Gastrocnemius medialis (tissue), 4 donors: ENCODE measurements at places on chromosomes 13 and 19.

- DNase-seq, result no peak
Measured at GRCh38 chr19:14614099-14614412, 31.2 kb downstream of the CLEC17A start.

DNA sequence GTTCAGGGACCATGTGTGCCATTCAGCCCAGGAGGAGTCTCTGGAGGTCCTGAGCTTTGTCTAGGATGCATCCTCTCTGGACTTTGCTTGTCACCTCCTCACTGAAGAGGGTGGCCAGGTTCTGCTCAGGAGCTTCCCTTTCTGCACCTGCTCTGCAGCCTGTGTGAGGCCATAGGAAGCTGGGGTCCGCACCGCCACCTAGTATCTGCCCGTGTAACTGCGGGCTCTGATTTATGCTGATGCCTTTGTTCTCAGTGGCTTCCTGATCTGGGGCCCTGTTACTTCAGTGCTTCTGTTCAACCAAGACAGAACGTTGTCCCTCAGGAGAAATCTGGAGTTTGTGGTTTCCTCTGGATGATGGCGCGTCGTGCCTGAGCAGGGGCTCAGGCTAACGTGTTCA is 15.5 kb downstream of the ZNF610 start:
- no peak for DNase-seq

DNA sequence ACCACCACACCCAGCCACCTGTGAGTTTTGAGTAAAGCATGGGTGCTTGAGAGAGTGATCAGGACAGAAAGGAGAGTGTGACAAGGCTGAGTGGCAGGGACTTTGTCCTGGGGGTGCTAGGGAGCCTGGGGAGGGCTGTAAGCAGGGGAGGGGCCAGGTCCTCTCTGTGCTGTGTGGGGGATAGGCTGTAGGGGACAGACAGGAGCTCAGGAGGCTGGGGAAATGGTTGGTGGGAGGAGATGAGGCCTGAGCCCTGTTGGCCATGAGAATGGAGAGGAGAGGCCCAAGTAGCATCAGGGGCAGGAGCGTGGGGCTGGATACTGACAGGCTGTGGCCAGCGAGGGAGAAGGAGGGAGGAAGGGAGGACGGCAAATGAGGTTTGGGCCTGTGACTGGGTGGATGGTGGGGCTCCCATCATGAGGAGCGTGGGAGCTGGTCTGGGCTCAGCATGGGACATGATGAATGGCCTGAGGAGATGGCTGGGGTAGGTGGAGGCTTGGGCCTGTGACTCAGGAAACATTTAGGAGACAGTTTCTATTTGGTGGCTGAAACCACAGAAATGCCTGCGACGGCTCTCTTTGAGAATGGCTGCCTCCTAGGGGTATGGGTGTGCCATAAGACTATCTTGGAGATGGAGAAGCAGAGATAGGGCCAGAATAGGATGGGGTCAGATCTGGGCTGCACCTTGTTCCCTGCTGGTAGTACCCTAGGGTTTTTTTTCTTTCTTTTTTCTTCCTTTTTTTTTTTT is 25.0 kb downstream of the GRIN2D start:
- DNase-seq, result no peak

GRCh38 chr19:16594131-16594586 is 21.9 kb upstream of the SLC35E1 start:
- DNase-seq, result no peak

DNA sequence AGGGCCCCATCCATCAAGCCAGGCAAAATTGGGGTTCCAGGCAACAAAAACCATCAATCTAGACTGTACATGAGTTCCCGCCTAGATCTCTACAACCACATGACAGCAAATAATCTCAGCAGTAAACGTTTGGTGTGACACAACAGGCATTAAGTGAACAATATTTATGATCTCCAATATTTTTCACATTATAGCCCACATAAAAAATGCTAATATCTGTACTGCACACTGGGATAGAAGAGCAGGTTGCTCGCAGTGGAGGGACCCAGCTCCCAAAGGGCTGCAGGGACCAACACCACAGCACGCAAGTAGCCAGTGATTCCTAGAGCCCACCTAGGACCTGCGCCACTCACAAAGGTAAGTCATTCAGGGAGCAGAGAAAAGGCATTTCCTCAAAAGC is 25.9 kb downstream of the LATS2 start:
- DNase-seq, result no peak

DNA sequence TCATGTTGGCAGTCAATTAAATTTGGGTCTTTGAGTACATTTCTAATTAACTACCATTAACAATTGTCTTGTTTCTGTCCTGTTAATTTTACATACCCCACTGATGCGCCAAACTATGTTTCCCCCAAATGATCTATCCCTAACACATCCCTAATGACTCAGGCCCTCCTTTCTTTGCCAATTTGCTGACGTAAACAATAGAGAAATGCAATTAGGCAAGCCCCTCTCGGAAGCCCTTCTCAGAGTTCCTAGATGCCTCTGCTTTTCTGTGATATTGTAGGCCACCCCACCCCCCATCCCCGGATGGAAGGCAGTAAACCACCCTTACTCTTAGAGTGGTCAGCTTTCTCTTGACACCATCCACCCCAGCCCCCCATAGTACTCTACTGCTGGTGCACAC is 74.2 kb downstream of the FLT1 start:
- no peak for DNase-seq

DNA sequence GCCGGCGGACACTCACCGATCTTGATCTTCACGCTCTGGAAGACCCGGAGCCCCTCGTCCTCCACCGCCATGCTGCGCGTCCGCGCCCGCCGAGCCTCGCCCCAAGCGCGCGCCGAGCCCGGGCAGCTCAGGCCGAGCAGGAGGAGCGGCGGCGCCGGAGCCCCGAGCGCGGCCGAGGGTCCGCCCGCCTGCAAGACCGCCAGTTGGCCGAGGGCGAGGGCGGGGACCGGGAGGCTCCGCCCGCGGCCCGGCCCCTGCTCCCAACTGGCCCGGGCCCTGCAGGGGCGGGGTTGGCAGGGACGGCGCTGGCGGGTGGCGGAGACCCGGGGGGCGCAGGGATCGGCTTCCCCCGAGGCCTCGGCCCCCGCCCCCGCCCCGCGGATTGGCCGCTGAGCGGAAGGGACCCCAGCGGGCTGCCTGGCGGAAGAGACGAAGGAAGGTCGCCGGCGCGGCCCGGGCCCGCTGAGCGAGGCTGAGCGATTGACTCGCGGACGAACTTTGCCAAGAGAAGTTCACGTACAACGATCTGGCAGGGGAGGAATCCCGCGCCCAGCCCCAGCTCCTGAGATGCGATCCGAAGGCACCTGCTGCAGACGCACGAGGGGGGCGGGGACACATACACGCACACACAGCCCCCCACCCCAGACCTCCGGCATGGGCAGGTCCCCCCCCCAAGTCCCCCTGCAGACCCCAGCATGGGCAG is at the start of gene RASA3:
Gene RASA3 (minus strand): TSS at position 205 of the 703 bp plus-strand sequence. CDS start 134 bp downstream, at position 71.
- DNase-seq, result peak; percentile 58

GRCh38 chr13:112184851-112185371 is 118.0 kb downstream of the SOX1 start:
- DNase-seq, result no peak

- DNase-seq, result no peak
Measured at GRCh38 chr19:4624733-4625362, 14.5 kb upstream of the TNFAIP8L1 start.

GRCh38 chr19:4620675-4621074 is 18.6 kb upstream of the TNFAIP8L1 start:
- no peak for DNase-seq

- no peak for DNase-seq
Measured at GRCh38 chr13:62595976-62596375, 1180.3 kb upstream of the PCDH20 start.

- DNase-seq, result no peak
Measured at GRCh38 chr19:1861599-1862031, 1.8 kb downstream of the KLF16 start.

DNA sequence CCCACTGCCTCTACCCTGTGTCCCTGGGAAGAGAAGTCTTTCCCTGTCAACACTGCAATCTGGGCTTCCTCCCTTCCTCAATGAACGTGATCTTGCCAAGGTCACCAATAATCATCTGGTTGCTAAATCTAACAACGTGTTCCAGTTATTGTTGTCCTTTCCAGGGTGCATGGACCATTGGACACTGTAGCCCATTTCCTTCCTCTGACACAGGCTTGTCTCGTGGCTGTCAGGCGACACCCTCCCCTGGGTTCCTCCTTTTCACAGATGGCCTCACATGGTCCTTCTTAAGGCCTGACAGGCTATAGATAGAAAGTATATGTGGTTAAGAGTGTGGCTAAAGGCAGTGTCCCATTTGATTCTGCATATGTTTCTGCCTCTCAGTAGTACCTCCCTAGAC is 67.7 kb upstream of the STARD13 start:
- DNase-seq, result peak; percentile 73

- no peak for DNase-seq
Measured at GRCh38 chr19:32201211-32201610, 144.2 kb upstream of the ZNF507 start.

GRCh38 chr19:33225458-33225926 is at the start of gene SLC7A10:
TSS of gene SLC7A10 (minus strand) at chr19:33225850. CDS start at chr19:33225703, 147 bp downstream.
- DNase-seq, result no peak

DNA sequence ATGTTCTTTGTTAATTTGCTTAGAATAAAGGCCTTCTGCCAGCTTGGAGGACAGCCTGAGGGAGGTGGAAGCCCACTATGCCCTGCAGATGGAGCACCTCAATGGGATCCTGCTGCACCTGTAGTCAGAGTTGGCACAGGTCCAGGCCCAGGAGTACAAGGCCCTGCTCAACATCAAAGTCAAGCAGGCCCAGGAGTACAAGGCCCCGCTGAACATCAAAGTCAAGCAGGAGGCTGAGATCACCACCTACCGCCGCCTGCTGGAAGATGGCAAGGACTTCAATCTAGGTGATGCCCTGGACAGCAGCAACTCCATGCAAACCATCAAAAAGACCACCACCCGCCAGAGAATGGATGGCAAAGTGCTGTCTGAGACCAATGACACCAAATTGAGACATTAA is 41.7 kb downstream of the ZNF85 start:
- no peak for DNase-seq

DNA sequence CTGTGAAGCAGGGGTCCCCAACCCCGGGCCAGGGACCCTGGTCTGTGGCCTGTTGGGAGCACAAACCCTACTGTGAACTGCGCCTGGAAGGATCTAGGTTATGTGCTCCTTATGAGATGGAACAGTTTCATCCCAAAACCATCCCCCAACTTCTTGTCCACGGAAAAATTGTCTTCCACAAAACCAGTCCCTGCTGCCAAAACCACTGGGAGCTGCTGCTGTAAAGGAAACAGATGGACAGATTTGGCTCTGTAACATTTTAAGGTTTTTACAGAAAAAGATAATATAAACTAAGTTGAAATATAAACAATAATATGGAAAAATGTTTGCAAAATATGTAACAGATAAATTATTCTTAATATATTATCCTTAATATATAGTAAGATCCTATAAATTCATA is 73.7 kb downstream of the COG6 start:
- no peak for DNase-seq

GRCh38 chr19:58428617-58429016 is 11.3 kb downstream of the ZNF132 start:
- DNase-seq, result no peak

- DNase-seq, result no peak
Measured at GRCh38 chr13:21849323-21849722, 178.4 kb downstream of the FGF9 start.

GRCh38 chr19:58330458-58330857 is 3.7 kb downstream of the ZSCAN22 start:
- DNase-seq, result no peak

DNA sequence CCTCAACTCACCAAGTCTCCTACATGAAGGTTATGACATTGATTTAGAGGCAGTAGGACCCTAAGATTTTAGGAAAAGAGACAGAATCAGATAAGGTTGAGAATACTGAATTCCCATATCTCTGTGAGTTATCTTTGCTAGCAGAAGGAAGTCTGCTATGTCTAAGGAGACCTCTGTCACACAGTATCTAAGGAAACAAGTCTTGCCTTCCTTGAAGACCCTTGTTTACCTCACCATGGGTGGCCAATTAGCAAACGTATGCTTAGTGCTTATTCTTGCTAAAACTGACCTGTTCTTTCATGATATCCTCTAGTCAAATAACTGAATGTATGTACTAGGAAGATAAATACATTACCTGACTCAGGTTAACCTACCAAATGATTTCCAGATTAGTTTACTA is 855.4 kb upstream of the SLITRK1 start:
- no peak for DNase-seq

DNA sequence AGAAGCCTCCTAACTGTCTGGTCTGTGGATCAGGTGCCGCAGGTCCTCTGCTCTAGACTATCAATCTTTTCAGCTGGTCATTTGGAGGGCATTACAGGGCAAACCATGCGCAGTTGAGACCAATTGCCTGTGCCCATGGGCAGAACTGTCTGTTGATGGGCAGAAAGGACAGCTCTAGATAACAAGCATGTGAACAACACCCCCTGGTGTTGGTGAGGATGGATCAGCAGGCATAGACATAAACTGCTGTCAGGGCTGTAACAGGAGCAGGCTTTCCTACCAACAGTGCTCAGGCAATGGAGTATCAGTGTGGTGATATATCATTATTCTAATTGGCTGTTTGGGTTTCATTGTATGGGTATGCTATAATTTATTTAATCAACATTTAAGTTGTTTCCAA is 104.7 kb upstream of the KL start:
- no peak for DNase-seq

DNA sequence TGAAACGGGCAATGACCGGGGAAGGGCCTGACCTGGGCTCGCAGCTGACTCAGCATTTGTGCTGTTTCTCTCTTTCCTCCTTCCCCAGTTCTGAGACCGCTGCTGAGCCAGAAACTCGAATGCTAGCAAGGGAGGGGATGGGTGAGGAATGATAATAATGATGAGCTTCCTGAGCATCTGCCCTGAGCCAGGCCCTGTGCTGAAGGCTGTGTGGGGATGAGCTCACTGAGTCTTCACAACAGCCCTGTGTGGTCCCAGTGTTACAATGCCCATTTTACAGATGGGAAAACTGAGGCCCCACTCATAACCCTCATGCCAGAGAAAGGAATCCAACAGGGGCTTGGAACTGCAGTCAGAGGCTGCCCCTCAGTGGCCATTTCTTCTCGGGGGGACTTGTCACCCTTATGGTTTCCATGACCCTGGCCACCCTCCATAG is 8.1 kb downstream of the SULT2B1 start:
- no peak for DNase-seq

DNA sequence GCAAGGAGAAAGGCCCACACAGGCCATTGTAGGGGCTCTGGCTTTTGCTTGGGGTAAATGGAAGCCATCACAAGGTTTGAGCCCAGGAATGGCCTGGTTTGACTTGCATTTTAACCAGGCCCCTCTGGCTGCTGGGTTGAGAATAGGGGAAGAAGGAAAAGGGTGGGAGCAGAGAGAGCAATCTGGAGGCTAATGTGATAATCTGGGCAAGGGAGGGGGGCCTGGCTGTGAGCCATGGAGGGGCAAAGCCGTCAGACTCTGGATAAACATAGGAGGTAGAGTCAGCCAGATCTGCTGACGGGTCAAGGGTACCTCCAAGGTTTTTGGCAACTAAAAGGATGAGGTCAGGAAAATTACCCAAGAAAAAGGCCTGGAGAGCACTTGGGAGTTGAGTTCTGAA is 41.6 kb downstream of the RFX2 start:
- DNase-seq, result no peak

GRCh38 chr13:97423300-97424045 is 10.5 kb upstream of the RAP2A start:
- no peak for DNase-seq

- no peak for DNase-seq
Measured at GRCh38 chr13:78601124-78601873, 2.1 kb downstream of the POU4F1 start.
